ENCODE measurements at places on chromosomes 16 and 17. TPM values are rescaled to one million over a fixed set of nuclear protein-coding genes. Genes with fewer than 3 reads are reported as not detected.

CES1 gene
- 5.6 TPM for total RNA-seq

ABCC12 gene
- total RNA-seq: not detected

CTRB2 gene
- not detected for total RNA-seq

NXPH3 gene
- total RNA-seq: 1.8 TPM

SLC13A5 gene
- total RNA-seq: not detected

RAB26 gene
- 0.59 TPM for total RNA-seq

CHRNE gene
- total RNA-seq: 1.4 TPM

MMP15 gene
- 7.7 TPM for total RNA-seq

CCDC92B gene
- not detected for total RNA-seq

DNA sequence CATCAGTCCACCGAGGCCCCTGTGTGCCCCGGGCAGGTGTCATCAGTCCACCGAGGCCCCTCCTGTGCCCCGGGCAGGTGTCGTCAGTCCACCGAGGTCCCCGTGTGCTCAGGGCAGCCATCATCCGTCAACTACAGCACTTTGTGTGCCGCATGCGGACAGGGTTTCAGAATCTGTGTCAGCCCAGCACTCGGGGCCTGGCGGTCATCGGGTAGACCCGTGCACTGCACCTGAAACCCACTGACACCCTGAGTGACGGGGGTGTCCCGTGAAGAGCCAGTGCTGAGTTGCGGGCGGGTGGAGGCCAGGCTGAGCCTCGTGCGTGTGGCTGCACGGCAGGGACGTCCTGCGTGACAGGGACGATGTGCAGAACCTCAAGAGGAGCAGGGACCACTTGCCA lies 38.4 kb downstream of the BAHCC1 start:
- no peak for DNase-seq
- H3K4me1 ChIP-seq: peaks cover 16% of the 10 kb centered on the region
- no peak overlapping the region for H3K4me3 ChIP-seq

DNA sequence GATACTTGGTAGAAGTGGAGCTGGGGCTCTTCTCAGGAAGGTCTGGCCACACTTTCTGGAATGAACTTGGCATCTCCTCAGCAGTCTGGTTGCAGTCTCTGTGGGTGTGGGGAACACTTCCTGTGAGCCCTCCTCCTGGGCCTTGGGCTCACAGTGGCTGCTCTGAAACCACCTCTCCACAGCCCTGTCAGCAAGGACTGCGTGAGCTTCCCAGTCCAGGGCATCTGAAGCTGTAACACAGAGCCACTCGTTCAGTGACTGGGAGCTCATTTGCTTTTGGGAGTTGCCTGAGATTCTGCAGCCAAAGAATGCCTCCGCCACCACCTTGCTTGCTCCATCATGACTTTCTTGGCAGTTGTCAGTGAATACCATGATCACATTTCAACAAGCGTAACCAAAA lies 60.0 kb downstream of the CLEC16A start:
- H3K27ac ChIP-seq: peak overlapping the region; percentile 82
- H3K4me3 ChIP-seq: no peak overlapping the region
- H3K36me3 ChIP-seq: peaks cover 11% of the 10 kb centered on the region

DNA sequence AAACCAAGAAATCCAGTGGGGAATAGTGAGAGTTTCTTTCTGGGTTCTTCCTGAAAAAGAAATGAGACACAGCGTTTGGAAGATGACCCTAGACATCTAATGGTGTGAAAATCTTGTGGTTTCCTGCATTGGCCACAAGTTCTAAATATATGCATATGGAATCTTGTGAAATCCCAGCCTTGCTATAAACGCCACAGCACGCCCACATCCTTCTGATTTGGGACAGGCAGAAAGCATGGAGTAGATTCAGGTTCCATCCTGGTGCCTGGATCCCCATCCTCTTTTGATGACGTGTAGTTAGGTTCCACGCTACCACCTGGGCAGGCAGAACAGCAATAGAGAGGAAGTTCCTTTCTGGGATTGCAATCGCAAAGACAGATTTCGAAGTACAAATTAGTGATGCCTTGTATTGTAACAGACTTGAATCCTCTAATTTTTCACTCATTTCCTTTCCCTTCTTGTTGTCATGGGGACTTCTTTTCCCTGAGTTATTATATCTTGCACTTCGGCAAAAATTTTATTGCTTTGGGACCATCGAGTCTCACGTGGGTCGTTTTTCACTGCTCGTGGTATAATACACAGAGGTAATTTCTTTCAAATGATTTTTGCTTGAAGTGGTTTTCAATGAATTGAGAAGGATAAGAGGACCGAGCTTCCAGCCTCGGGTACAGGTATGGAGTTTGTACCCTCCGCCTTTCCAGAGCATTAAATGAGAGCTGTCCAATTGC lies 37.6 kb downstream of the HS3ST4 start:
- no peak for DNase-seq
- H3K27ac ChIP-seq: no peak overlapping the region
- H3K4me1 ChIP-seq: no peaks in the 10 kb centered on the region

- H3K27ac ChIP-seq: peak overlapping the region; percentile 91
- H3K36me3 ChIP-seq: peaks cover 67% of the 10 kb centered on the region
- H3K4me3 ChIP-seq: peak overlapping the region; percentile 44
- DNase-seq: peak; percentile 99
- H3K4me1 ChIP-seq: peaks cover 30% of the 10 kb centered on the region
These were observed 5.7 kb downstream of the CSNK1D start for GRCh38 chr17:82267575-82268379.

GRCh38 chr17:73498886-73499554 lies 145.2 kb downstream of the SDK2 start:
- H3K27ac ChIP-seq: no peak overlapping the region
- no peaks in the 10 kb centered on the region for H3K27me3 ChIP-seq

DNA sequence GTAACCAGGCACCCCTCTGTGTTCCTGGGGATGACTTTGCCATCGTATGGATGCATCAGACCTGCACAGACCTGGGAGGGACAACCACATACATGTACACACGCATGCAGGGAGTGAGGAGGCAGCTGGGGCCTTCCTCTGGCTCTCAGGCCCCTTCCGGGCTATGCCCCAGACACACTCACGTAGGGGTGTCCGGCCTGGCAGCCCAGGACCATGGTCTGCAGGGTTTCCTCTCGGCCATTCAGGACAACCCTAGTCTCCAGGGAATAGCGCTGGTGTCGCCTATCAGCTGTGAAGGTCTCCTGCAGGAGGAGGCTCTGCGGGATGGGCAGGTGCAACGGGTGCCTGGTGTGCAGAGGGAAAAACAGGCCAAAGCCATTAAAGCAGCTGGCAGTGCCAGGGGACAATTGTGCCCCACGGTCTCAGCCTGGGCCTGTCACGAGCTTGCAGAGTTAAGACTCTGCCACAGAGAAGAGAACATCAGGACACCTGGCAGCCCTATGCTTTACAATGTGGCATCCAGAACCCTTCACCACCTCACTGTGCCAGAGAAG lies 101.4 kb downstream of the RMI2 start:
- DNase-seq: no peak
- peaks cover 7% of the 10 kb centered on the region for H3K27me3 ChIP-seq
- H3K4me3 ChIP-seq: no peak overlapping the region
- no peaks in the 10 kb centered on the region for H3K36me3 ChIP-seq
- no peak overlapping the region for H3K27ac ChIP-seq

DNA sequence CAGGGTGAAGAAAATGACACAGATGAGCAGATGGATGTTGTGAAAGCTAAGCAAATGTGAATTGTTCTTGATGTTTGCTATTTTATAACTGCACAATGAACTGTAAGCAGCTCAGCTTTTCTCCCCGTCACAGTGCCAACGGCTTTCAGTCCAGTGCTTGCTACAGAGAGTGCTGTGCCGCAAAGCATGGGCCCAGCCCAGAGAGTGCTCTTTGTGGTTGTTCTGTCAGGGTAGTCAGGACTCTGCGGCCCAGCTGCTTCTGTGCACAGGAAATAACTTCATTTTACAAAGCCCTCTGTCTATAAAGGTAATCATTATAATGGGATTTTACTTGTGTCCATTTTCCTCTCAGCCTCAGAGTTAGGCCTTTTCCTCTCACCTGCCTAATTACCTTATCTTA lies 39.1 kb downstream of the CDRT15 start:
- no peaks in the 10 kb centered on the region for H3K27me3 ChIP-seq
- no peak overlapping the region for H3K27ac ChIP-seq
- no peaks in the 10 kb centered on the region for H3K36me3 ChIP-seq
- H3K4me3 ChIP-seq: no peak overlapping the region

- H3K4me1 ChIP-seq: no peaks in the 10 kb centered on the region
- no peaks in the 10 kb centered on the region for H3K27me3 ChIP-seq
- no peak overlapping the region for H3K4me3 ChIP-seq
These were observed 4.2 kb downstream of the CES1 start for GRCh38 chr16:55828680-55829079.

- H3K27me3 ChIP-seq: no peaks in the 10 kb centered on the region
- H3K4me3 ChIP-seq: no peak overlapping the region
- no peaks in the 10 kb centered on the region for H3K36me3 ChIP-seq
- H3K27ac ChIP-seq: no peak overlapping the region
- no peak for DNase-seq
- H3K4me1 ChIP-seq: no peaks in the 10 kb centered on the region
These were observed 130.4 kb downstream of the C16orf78 start for GRCh38 chr16:49504023-49504364.

- no peak overlapping the region for H3K4me3 ChIP-seq
- no peaks in the 10 kb centered on the region for H3K27me3 ChIP-seq
These were observed 7.4 kb upstream of the DPEP1 start for GRCh38 chr16:89606006-89606405.

GRCh38 chr17:31391496-31391949 lies at the start of gene RAB11FIP4:
Gene RAB11FIP4, plus strand, starts transcription at chr17:31391675. Its CDS starts 178 bp downstream, at chr17:31391853.
- DNase-seq: peak; percentile 78
- peak within 1 kb of the TSS; percentile 22 for H3K4me3 ChIP-seq

GRCh38 chr17:83201206-83202001 lies 122.0 kb downstream of the METRNL start:
- peak overlapping the region; percentile 97 for H3K27ac ChIP-seq
- H3K4me1 ChIP-seq: peaks cover 64% of the 10 kb centered on the region
- H3K36me3 ChIP-seq: no peaks in the 10 kb centered on the region
- DNase-seq: peak; percentile 47
- no peak overlapping the region for H3K4me3 ChIP-seq

- DNase-seq: peak; percentile 60
- no peak overlapping the region for H3K27ac ChIP-seq
- H3K36me3 ChIP-seq: no peaks in the 10 kb centered on the region
- H3K4me1 ChIP-seq: peaks cover 13% of the 10 kb centered on the region
These were observed 7.0 kb upstream of the MAF start for GRCh38 chr16:79607587-79607986.

DNA sequence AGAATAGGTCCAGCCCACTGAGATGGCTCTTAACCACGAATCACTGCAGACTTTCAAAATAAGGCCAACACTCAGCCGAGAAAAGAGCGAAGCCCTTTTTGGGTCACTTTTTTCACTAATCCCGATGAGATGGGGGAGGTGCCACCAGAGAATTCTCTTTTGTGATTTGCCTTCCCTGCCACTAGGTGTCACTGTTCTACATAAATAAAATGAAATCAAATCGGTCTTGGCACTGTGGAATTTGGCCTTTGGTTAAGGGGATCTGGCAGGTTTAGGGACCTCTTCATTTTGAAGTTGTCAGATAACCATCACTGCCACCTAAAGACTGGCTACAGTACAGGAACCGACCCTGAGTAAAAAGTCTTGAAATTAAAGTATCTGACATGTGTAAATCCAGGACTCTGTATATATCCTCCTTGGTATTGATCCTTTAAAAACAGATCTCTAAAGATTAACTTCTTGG lies 147.0 kb downstream of the HS3ST4 start:
- DNase-seq: no peak
- no peaks in the 10 kb centered on the region for H3K36me3 ChIP-seq
- no peak overlapping the region for H3K4me3 ChIP-seq
- no peak overlapping the region for H3K27ac ChIP-seq
- no peaks in the 10 kb centered on the region for H3K4me1 ChIP-seq
- H3K27me3 ChIP-seq: no peaks in the 10 kb centered on the region

GRCh38 chr17:59357929-59358328 lies 26.5 kb downstream of the YPEL2 start:
- peak overlapping the region; percentile 88 for H3K27ac ChIP-seq
- H3K27me3 ChIP-seq: no peaks in the 10 kb centered on the region
- no peaks in the 10 kb centered on the region for H3K36me3 ChIP-seq
- peak; percentile 94 for DNase-seq
- peaks cover 61% of the 10 kb centered on the region for H3K4me1 ChIP-seq

- H3K36me3 ChIP-seq: no peaks in the 10 kb centered on the region
- peak overlapping the region; percentile 53 for H3K27ac ChIP-seq
- H3K4me1 ChIP-seq: peaks cover 31% of the 10 kb centered on the region
- no peaks in the 10 kb centered on the region for H3K27me3 ChIP-seq
These were observed 5.9 kb downstream of the SKA2 start for GRCh38 chr17:59149051-59149450.

- H3K27ac ChIP-seq: peak overlapping the region; percentile 99
- H3K4me3 ChIP-seq: peak overlapping the region; percentile 46
These were observed 6.3 kb downstream of the BCAR1 start for GRCh38 chr16:75244844-75245758.

DNA sequence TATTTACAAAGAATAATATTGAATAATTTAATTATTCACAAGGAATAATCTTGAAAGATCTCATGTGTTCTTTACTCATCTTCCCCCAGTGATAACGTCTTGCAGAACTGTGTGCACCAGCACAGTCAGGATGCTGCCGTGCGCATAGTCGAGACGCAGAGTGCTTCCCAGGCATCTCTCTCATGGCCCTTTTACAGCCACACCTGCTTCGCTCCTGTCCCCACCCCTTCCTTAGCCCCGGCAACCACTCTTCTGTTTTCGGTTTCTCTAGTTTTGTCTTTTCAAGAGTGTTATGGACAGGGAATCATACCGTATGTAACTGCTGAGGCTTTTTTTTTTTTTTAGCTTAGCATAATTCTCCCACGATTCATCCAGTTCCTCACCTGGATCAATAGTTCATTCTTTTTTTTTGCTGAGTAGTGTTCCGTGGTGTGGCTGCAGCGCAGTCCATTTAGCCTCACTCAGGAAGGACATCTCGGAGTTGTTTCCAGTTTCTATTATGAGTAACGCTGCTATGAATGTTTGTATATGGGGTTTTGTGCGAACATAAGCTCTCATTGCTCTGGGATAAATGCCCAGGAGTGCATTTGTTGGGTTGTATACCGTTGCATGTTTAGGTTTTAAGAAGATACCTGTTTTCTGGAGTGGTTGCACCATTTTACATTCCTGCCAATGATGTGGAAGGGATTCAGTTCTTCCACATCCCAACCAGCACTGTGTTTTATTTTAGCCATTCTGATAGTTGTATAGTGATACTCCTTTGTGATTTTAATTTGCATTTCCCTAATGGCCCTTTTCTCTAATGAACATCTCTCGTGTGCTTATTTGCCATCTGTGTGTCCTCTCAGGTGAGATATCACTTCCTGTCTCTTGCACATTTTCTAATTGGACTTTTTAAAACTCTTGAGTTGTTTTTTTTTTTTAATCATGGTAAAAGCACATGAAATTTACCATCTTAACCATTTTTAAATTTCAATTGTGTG lies 47.6 kb downstream of the SEC14L1 start:
- H3K4me1 ChIP-seq: peaks cover 22% of the 10 kb centered on the region
- no peak overlapping the region for H3K27ac ChIP-seq
- DNase-seq: no peak
- H3K27me3 ChIP-seq: no peaks in the 10 kb centered on the region
- no peak overlapping the region for H3K4me3 ChIP-seq

DNA sequence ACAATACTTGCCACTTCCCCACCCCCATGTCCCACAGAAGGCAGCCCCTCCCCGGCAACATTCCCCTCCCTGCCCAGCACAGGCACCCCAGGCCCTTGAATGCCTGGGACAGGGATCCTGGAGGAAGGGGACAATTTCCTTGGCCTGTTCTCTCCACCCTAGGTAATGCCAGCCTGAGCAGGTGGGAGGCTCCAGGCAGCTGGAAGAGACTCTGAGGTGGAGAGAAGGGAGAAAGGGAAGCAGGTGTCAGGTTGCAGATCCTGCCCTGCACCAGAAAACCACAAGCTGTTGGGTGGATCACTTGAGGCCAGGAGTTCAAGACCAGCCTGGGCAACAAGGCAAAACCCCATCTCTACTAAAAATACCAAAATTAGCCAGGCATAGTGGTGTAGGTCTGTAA lies 8.9 kb downstream of the MPP2 start:
- no peak overlapping the region for H3K4me3 ChIP-seq
- no peak for DNase-seq
- peaks cover 3% of the 10 kb centered on the region for H3K27me3 ChIP-seq
- H3K27ac ChIP-seq: no peak overlapping the region
- peaks cover 9% of the 10 kb centered on the region for H3K4me1 ChIP-seq
